ENCODE measurements at places on chromosomes 3 and 15.

GRCh38 chr3:8776406-8776805, 7.0 kb upstream of the OXTR start:
- DNase-seq = no peak

DNA sequence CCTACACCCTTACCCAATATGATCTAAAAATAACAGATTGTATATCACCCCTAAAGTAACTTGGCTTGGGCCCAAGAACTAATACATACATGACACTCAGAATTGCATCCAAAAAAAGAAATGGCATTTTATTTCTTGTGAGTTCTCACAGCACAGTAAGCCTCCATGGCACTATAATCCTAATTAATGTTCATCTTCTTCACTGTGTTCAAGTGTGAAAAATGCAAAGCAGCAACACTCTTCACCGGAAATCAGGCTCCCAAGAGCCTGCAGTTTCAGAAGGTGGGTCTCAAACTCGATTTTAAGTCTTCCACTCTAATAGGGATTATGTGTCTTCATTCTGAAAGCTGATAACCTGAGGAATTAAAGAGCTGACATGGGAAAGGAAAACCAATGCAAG, 142.8 kb upstream of the TSC22D2 start:
- DNase-seq = no peak

DNA sequence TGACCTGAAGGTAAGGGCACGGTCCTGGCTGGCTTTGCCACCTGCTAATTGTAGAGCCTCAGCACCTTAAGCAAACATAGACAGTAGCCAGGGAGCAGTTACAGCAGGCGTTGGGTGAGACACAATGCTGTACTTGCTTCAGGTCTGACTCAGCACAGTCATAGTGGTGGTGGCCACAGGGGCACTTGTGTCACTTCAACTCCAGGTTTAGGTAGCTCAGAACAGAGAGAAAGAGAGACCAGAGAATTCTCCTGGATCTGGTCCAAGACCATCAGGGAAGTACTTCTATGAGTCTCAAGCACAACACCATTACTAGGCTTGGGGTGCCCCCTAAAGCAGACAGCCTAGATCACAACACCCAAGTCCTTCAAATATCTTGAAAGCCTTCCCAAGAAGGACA, 204.4 kb downstream of the OTOL1 start:
- DNase-seq = no peak

- DNase-seq = no peak
Observed at GRCh38 chr15:40844696-40845030, 815 bp downstream of the SPINT1 start.

GRCh38 chr3:31102196-31102879, 207.9 kb upstream of the GADL1 start:
- DNase-seq = no peak

Data from T1000 (cell line).